ENCODE measurements at places on chromosomes 1 and 21.

DNA sequence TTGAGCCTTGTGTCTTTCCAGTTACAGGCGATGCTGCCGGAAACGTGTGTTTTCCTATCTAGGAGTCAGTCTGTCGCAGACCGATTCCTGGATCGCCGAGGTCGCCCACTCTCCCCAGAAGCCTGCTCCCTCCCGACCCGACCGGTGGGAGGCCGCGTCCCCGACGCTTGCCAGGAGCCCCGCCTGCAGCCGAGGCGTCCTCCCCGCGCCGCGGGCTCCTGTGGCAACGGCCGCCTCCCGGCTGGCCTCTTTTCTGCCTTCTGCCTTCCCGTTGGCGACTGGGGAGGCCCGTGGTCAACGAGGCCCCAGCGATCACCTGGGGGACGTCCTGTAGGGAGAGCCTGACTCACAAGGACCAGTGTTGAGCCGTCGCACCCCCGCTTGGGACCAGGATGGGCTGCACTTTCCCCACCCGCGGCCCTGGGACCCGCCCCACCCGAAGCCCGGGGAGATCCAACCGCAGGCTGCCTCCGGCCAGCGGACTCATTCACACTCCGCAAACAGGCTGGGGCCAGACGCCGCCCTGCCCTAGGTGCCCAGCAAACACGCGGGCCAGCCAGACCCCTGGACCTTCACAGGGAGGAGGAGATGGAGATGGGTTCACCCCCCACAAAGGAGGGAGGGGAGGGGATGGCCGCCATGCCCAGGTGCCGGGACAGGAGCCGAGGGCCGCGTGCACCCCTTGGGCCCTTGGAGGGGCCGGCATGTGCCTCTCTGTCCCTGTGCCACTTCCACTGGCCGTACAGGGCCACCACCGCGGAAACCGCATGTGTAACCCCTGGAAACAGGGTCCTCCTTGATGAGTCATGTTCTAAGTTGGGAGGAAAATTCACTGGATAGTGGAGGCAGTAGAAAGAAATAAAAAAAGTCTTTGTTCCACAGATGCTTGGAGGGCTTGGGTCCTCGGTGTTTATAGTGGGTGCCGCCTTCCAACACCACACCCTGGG is 7.2 kb upstream of the COL6A1 start:
- DNase-seq = peak; percentile 48

DNA sequence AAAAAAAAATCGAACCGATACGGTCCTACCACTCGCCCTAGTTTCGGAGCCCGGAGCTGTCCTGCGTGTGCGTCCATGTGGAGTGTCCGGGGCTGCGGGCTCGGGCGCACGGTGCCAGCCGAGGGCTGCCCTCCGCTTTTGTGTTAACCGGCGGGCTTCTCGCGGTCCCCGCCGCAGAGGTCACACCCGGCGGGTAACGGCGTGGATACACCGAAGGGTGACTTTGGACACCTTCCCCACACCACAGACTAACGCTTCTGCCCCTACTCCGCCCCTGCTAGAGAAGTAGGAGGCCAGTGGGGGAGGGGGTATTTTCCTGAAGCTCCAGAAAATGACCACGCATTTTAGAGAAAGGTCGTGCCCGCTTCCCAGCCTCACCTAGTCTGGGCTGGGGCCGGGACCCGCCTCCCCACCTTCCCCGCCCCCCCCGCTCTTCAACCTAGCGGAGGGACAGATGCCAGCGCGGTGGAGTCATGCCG is 609 bp upstream of the ATF3 start:
- DNase-seq = no peak

DNA sequence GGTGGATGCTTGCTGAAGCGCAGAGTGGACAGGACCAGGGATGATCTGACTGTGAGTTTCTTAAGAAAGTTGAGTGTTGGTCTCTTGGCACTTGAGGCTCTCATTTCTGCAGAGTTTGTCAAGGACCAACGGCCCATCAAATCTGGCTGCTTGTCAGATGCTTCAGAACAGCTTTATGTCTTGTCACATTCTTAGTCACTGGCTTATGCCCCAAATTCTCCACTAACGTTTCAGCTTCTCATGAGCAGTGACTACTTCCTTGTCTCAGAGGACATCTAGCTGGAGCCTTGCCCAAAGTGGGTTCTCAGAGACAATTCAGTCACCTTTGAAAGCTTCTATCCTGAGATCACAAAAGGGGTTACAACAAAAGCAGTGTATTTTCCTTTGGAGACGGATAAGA is 92.3 kb downstream of the ST6GALNAC5 start:
- DNase-seq = peak; percentile 63

DNA sequence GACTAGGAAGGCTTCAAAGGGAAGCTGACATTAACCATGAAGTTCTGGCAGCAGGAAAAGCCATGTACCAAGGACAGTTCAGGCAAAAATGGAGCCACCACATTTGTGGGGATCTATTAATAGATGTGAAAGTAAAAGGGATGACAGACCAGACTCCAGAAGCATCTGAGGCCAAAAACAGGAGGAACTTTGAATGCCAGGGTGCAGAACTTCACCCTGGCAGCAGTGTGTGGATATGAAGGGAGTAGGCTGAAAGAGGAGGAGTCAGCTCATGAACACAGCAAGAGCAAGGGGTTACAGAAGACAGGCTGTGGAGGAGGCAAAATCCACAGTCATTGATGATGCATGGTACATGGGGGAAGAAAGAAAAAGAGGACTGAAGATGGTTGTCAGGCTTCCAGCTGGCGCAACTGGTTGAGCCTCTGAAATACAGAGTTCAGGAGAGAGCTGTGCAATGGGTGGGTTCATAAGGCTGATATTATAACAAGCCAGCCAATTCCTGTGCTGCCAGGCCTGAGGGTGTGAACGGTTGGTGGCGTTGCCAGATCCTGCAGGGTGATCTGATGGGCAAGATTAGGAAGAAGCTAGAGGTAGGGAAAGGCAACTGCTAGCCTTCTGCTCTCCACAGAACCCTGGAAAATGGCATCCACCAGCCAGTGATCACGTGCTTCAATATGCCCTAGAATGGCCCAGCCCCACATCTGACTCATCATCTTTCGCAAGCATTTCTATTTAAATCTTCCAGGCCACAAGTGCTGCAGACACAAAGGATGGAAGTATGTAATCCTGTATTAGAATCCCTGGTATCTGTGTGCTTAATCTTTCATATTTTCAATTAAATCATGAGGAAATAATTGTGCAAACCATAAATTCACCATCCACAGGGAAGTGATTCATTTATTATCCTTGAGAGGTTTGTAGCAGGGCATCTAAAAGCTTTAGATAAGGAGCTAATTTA is 81.9 kb downstream of the SLC25A24 start:
- no peak for DNase-seq

DNA sequence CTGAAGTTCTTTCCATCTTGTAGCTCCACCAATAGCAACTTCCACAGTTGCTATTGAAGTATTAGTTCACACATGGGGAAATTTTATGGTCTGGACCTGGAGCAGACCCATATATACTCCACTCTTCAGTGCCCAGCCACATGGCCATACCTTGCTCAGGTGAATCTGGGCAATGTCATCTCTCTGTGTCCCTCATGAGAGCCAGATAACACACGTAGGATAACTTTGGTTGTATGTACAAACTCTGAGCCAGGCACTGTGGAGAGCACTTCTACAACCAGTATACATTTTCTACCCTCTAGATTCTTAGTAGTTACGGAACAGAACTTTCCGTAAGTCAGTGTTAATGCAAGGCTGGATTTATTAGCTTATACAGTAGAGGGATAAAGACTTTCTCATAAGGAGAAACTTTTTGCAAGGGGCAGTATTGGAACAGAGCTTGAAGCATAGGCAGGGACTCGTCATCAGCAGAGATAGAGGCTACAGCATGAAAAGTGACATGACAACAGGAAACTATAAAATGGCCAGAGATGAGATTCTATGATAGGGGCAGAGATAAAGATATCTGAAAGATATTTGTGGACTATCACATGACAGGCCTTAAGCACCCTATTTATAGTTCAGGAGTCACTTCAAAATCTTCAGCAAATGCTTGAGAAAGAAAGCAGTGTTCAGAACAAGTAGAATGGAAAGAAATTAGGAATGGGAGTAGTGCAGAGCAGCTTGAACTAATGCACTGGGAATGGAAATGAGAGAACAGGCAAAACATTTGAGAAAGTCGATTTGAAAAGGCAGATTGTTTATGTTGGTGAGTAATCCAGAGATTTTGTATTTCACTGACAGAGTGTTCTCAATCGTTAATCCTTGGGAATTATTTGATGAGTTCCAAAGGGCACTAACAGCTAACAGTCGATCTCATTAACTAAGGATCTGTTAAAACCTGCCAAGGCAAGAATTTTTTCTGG is 481.8 kb downstream of the USP25 start:
- DNase-seq = no peak
